ENCODE measurements at places on chromosomes 1 and 21.

DNA sequence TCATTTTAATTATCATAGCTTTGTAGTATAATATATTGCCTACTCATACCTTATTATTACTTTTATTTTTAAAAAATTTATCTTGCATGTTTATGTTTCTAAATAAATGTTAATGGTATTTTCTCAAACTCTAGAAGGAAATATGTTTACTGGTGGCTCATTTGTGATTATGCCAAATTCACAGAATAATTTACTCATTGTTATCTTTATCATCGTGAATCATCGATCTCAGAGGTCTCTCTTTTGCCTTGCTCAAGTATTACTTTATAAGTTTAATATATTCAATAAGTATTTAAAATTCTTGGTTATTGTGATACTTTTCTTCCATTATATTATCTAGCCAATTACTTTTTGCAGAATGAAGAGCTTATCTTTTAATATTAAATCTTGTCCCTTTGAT, 836.7 kb upstream of the ADAMTS5 start:
- no peak for DNase-seq

DNA sequence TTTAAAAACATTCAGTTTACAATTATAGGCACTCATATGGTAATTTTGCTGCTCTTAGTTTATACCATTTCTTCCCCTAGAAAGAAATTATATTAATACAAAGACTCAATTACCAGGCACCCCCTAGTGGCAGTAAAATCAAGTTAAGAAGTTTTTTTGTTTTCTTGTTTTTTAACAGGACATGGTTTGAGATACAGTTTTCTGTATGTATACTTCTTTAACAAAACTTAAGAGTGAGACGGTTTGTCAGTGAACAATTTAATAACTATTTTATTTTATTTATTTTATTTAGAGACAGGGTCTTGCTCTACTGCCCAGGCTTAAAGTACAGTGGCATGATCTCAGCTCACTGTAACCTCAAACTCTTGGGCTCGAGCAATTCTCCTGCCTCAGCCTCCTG, 224.6 kb downstream of the FAF1 start:
- no peak for DNase-seq

DNA sequence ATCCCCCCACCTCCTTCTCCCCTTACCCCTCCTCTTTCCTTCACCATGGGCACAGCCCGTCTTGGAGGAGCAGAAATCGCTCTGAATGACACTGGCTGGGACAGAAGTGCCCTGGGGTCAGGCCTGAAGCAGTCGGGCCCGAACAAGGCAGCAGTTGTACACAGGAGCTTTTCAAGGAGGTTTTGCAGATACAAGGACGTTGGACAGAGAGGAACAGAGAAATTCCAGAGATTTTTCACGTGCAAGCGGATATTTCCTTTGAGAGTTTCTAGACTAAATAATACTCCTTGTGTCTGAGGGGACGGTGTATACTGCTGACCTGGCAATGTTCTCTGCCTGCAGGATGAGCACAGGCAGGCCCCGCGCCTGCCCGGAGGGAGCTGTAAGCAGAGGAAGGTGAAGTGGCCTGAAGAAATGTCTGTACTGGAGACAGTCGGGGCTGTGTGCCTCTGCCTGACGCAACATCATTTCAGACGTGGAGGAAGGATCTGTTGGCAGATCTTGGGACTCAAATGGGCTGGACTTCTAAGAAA, 95.3 kb upstream of the SLC25A33 start:
- no peak for DNase-seq

- DNase-seq, result no peak
Observed at GRCh38 chr21:17269760-17270159, 243.1 kb upstream of the CXADR start.

DNA sequence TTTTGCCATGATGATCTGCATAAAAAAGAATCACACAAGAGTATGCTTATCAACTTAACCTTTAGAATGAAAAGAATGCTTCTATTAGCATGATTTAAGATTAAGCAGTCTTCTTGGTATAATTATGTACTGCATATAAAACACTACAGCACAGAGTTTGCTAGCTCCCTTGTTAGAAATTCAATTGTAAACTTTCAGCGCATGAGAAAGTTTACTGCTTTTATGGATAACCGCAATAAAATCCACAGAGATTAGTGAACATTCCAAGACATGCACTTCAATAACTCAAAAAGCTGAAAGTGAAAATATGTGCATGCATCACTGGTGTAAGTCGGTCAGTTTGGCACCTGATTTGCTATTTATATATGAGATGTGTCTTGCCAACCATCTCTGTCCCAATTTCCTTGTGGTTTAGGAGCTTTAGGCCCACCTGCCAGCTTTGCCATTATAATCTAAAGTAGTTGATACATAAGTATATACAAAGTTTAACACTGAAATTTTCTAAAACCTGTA, 16.9 kb downstream of the CCT8 start:
- no peak for DNase-seq

- no peak for DNase-seq
Observed at GRCh38 chr1:147808025-147808424, 47.6 kb upstream of the GJA5 start.

DNA sequence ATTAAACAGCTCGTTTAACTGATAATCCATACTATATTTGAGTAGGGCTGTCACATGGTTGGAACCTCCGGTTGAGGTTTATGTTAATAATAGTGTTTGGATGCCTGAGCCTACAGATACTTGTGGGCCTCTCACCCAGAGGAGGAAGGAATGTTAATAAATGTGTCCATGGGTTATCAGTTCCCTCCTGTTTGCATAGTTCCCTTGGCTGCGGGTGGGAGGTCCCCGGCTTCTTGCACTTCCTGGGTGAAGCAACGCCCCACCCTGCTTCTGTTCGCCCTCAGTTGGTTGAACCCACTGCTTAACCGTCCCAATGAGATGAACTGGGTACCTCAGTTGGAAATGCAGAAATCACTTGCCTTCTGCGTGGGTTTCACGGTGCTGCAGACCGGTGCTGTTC, 23.6 kb upstream of the GBP1 start:
- no peak for DNase-seq

- DNase-seq, result no peak
Observed at GRCh38 chr1:186745531-186746146, 65.4 kb upstream of the PTGS2 start.

DNA sequence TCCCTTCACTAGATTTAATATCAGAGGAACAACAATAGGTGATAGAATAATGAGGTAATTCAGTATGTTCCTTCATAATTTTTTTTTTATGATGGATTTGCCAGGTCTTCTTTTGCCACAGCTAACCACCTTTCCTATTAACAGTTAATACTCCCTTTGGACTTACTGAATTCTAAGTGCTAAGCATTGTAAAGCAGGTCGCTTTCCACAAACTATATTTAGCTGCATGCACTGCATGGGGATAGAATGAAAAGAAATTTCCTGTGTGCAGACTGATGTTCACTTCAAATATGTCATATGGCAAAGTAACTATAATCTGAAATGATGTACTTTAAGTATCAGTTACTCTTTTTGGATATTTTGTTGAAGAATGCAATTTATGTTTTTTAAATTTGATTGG, 85.8 kb downstream of the GPR161 start:
- DNase-seq, result no peak

- no peak for DNase-seq
Observed at GRCh38 chr1:39255222-39255621, 50.7 kb downstream of the MACF1 start.

DNA sequence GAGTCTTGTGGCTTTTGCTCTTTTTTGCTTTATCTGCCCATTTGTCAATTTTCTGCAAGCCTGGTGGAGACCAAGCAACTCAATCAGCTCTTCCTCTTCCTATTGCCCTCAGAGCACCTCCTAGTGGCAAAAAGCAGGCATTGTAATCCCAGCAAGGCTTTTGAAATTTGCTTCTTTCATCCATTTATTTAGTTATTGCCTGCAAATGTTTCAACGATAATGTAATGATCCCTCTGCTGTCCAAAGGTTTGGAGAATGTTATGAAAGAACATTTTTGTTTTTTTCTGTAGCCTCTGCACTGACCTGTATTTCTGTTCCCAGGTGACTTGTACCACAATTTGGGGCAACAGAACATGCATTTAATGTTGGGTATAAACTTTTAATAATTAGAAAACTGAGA, 127.8 kb downstream of the GABPA start:
- no peak for DNase-seq

- DNase-seq, result no peak
Observed at GRCh38 chr1:33684396-33685179, 179.3 kb upstream of the HMGB4 start.

Measured in CD4-positive, alpha-beta T cell treated with Interleukin-6 at 100 ng/mL for 8 hours (primary cell).